ENCODE measurements at places on chromosomes 2 and 18.

- H3K27me3 ChIP-seq, result no peaks in the 10 kb centered on the region
- DNase-seq, result no peak
- H3K27ac ChIP-seq, result no peak overlapping the region
- H3K36me3 ChIP-seq, result no peaks in the 10 kb centered on the region
- no peak overlapping the region for H3K4me3 ChIP-seq
These were observed 122.0 kb downstream of the MDH1 start for GRCh38 chr2:63710732-63711131.

DNA sequence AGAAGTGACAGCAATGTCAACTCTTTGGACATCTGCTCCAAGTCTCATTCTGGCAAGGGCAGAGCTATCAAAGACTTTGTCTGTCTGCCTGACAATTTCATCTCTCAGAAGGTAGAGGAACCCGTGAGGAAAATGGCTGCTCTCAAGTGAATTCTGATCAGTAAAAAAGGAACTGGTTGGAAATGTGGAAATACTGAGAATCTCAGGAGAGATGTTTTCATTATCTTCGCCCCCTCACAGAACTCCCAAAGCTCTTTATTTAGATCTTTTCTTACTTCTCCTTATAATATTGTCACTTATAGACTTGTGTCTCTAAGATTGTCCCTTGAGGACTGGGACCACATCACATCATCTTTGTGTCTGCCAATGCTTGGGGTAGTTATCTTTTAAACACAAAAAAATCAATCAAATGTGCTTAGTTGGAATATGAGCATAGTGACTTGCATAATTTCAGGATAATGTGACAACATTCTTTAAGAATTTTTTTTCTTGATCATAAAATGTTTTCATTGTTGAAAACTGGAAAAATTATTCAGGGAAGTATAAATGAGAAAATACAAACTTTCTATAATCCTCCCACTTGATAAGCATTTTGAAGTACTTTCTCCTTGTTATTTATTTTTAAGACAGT, 68.2 kb upstream of the ITGB6 start:
- DNase-seq, result no peak
- no peaks in the 10 kb centered on the region for H3K36me3 ChIP-seq
- H3K4me1 ChIP-seq, result 0 out of 2 replicates have a peak, but pooled peaks cover 3% of the 10 kb centered on the region
- H3K27ac ChIP-seq, result no peak overlapping the region
- H3K27me3 ChIP-seq, result no peaks in the 10 kb centered on the region
- no peak overlapping the region for H3K4me3 ChIP-seq

- no peaks in the 10 kb centered on the region for H3K27me3 ChIP-seq
- peaks cover 6% of the 10 kb centered on the region for H3K36me3 ChIP-seq
- H3K27ac ChIP-seq, result no peak overlapping the region
- no peaks in the 10 kb centered on the region for H3K4me1 ChIP-seq
- no peak overlapping the region for H3K4me3 ChIP-seq
These were observed 50.3 kb downstream of the HK2 start for GRCh38 chr2:74884118-74884762.

DNA sequence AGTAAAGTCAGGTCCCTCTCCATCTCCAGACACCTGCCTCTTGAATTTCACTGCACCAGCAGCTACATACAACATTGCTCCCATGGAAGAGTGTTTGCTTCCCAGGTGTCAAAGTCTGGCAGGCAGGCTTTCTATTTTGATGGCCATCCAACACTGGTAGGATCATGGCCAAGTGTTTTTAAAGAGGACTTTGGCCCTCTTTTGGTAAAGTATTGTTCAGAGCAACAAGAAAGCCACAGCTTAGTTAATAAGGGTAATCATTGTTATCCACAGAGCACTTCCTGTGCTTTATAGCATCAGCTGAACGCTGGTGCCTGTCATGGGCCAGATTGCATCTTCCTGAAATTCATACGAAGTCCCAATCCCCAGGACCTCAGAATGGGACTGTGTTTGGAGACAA, 133.2 kb downstream of the NCK2 start:
- no peak overlapping the region for H3K27ac ChIP-seq
- no peak for DNase-seq
- no peaks in the 10 kb centered on the region for H3K27me3 ChIP-seq
- H3K36me3 ChIP-seq, result peaks cover 12% of the 10 kb centered on the region
- H3K4me1 ChIP-seq, result no peaks in the 10 kb centered on the region
- no peak overlapping the region for H3K4me3 ChIP-seq

DNA sequence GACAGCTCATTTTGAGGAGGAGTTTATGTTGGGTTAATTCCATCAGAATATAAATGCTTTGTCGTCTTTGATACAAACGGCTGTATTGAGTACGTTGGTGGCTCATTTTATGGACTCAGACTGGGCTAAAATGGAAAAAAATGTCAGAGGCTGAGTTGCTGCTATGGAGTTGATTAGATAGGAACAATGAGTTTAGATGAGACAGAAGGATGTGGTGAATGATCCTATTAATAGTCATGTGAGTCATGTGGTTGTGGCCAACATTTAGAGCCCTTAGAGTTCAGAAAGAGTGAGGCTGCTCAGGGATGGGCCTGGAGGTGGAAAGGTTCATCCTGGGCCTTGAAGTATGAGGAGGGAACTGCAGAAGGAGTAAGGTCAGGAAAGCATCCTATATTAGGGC, 434.2 kb downstream of the MEIS1 start:
- H3K36me3 ChIP-seq, result no peaks in the 10 kb centered on the region
- no peaks in the 10 kb centered on the region for H3K27me3 ChIP-seq
- no peak overlapping the region for H3K4me3 ChIP-seq
- no peaks in the 10 kb centered on the region for H3K4me1 ChIP-seq
- no peak for DNase-seq

- H3K36me3 ChIP-seq, result no peaks in the 10 kb centered on the region
- no peak overlapping the region for H3K4me3 ChIP-seq
- H3K4me1 ChIP-seq, result no peaks in the 10 kb centered on the region
- no peaks in the 10 kb centered on the region for H3K27me3 ChIP-seq
These were observed 24.8 kb downstream of the MAP3K2 start for GRCh38 chr2:127362971-127363370.

DNA sequence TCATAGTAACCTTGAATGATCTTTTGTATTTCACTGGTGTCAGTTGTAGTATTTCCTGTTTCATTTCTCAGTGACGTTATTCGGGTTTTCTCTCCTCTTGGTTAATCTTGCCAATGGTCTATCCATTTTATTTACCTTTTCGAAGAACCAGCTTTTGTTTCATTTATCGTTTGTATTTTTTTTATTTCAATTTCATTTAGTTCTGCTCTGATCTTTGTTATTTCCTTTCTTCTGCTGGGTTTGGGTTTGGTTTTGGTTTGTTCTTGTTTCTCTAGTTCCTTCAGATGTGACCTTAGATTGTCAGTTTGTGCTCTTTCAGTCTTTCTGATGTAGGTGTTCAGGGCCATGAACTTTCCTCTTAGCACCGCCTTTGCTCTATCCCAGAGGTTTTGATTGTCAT, 36.7 kb downstream of the SP140 start:
- DNase-seq, result no peak
- H3K36me3 ChIP-seq, result no peaks in the 10 kb centered on the region
- H3K27me3 ChIP-seq, result no peaks in the 10 kb centered on the region
